ENCODE measurements at places on chromosomes 12 and 14.

- DNase-seq, result no peak
These were observed 51.0 kb upstream of the RFLNA start for GRCh38 chr12:124243936-124244335.

- no peak for DNase-seq
These were observed 22.4 kb downstream of the DDX47 start for GRCh38 chr12:12835378-12836146.

- DNase-seq, result no peak
These were observed 227.7 kb upstream of the DDHD1 start for GRCh38 chr14:53380867-53381225.

GRCh38 chr12:38386205-38386985, 69.8 kb downstream of the ALG10B start:
- no peak for DNase-seq

DNA sequence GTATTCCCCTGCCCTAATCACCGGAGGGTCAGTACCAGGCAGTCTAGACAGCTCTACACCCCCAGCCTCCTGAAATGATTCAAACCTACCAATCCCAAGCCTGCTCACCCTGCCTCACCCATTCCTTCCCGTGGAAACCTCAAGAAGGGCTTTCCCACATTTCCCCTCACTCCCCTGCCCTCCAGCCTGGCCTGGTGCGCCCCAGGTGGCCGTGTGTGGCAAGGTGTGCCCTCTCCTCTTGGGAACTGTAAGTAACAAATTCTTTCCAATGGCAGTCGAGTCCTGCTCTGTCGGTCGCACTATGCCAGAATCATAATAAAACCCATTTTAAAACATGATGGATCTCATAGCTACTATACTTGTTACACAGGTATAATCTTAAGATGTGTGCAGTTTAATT, 13.9 kb upstream of the DEGS2 start:
- no peak for DNase-seq

- no peak for DNase-seq
These were observed 91.0 kb upstream of the DIO3 start for GRCh38 chr14:101470266-101470665.

DNA sequence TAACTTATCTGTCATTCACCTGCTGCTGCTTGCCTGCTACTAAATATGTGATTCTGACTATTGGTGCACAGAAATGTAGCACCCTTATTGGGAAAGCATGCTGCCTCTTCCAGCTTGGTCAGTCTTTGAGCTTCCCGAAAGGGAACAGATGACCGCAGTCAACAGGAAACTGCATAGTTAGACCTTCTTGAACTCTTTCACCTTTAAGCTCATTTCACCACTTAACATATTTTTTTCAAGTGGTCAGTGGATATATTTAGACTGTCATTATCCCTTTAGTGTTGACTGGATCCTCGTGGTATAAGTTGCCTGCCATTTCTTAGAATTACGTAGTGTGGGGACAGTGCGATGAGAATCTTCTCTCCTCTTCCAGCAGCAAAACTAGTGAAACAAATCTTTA, 224.9 kb downstream of the FBXL14 start:
- no peak for DNase-seq

- peak; percentile 94 for DNase-seq
These were observed 31.1 kb upstream of the MON2 start for GRCh38 chr12:62435303-62436163.

DNA sequence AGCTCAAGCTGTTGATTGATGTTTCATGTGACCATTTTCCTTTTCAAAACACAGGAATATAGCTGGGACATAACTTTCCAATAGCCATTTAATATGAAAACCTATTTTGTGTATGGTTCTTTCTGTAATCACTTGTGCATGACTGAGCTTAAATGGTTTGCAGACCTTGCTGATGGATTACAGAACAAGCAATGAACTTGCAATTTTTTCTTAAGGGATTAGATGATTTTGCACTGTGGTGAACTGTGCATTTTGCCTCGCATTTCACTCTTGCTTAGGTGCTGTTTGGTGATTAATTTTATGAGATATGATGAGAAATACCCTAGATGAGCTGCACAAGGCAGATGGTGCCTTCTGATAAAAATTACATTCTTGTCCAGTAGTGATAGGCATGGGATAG, 419.0 kb upstream of the FBXO33 start:
- no peak for DNase-seq

DNA sequence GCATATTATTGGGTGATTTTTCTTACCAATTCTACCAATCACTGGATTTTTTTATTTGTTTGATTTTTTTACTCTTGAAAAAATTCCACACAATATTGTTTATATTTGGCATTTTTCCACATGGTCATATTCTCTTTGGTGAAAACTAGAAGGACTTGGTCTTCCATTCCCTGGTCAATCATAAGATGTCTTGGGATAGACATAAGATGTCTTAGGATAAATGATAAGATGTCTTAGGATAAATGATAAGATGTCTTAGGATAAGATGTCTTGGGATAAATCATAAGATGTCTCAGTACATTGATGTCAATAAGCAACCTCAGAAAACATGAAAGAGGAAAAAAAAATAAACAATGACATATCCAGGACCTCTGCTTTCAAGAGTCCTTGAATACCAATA, 309.1 kb downstream of the LRFN5 start:
- DNase-seq, result no peak

- no peak for DNase-seq
These were observed 29.8 kb downstream of the GPRC5D start for GRCh38 chr12:12922191-12922616.

GRCh38 chr14:35971965-35972630, 146.0 kb downstream of the BRMS1L start:
- DNase-seq, result no peak

GRCh38 chr14:75123991-75124390, 2.9 kb downstream of the NEK9 start:
- DNase-seq, result no peak

DNA sequence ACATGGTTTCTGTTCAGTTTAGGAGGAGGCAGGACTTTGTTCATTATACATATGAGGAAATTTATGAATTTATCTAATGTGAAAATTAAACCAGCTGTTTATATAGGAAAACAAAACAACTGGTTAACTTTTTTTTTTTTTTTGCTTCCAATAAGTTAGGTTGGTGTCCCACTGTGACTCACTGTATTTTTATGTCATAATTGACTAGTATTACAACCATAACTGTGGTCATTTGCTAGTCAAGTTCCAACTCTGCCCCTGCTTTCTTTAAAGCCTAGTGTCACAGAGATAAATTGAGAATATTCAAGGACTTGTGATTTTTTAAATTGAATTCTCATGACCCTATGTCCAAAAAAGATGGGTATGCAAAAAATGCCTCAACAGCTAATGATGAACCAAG, 227.7 kb downstream of the BCAT1 start:
- DNase-seq, result no peak

DNA sequence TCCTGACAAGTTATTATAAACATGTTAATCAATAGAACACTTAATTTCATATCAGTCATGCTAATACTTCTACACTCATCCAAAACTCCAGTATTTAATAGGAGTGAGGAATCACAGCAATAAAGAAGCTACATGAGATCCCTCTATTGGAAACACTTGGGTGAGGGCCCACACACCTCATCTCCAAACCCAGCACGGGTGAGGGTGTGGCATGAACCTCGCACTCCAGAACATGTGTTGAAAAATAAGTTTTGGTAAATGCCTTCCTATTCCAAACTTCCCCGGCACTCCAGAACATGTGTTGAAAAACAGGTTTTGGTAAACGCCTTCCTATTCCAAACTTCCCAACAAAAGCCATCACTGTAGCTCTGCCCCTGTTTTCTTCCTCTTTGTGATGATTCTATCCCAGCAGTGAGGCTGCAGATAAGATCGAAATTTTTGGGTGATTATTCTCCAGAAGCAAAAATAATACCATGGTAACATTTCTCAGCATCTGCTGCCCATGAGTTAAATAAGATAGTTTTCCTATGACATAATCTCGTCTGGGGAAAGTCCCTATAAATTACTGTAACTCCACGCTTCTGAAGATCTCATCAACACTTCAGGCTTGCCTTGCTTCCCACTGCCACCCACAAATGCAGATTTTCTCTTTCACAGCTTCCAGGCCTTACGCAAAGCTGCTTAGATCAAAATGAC, 24.4 kb upstream of the PTPRB start:
- DNase-seq, result no peak

DNA sequence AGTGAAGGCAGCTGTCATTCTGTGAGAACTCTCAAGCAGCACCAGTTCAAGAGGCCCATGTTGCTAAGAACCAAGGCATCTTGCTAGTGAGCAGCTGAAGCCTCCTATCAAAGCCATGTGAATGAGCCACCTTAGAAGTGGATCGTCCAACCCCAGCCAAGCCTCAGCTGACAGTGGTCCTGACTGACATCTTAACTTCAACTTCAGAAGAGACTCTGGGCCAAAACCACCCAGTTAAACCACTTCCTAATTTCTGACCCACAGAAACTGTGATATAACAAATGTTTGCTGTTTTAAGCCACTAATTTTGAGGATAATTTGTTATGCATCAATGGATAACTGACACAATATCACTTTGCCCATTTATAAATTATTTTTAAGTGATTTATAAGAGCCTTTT, 256.0 kb downstream of the RPAP3 start:
- no peak for DNase-seq
